ENCODE measurements at places on chromosomes 13 and 19.

DNA sequence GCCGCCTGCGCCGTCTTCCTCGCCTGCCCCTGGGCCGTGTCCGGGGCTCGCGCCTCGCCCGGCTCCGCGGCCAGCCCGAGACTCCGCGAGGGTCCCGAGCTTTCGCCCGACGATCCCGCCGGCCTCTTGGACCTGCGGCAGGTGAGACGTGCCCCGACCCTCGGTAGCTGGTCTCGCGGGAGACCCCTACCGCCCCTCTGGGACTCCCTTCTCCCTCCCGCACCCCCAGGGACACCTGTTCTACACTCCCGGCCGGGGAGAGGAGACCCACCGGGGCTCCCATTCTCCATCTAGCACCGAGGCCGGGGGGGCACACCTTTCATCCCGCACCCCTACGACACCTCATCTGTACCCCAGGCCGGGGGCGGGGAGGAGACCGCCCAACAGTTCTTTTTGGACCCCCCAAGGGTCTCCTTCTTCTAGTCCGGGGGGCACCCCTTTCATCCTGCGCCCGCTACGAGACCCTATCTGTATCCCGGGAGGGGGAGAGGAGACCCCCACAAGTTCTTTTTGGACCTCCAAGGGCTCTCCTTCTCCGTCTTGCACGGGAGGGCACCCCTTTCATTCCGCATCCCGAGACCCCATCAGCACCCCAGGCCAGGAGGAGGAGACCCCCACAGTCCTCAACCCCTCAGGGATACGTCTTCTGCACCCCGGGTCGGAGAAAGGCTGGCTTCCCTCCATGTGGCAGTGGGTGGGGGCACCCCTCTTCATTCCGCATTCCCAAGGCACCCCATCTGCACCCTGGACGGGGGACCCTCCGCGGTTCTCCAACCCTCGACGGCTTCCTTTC lies 533 bp downstream of the TNFSF9 start:
- DNase-seq, result no peak

DNA sequence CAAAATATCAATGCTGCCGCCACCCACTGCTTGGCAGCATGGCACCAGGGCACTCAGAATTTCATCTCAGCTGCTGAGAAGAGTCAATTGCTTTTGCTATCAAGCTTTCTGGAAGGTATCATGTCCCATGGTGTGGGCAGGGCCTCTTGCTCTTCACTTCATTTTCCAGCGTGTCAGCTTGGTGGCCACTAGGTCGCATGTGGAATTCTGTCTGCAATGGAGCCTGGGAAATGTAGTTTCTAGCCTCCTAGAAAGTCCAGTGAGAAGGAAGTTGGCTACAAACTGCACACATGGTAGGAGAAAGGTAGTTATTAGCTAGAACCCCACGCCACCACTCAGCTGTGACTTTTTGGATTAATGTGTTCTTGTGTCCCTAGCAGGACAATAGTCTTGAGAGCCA lies 105.3 kb downstream of the MYO16 start:
- DNase-seq, result no peak

- DNase-seq, result no peak
Observed at GRCh38 chr13:40125336-40125735, 469.9 kb downstream of the COG6 start.

GRCh38 chr13:94764576-94765321 lies 52.4 kb upstream of the SOX21 start:
- no peak for DNase-seq

DNA sequence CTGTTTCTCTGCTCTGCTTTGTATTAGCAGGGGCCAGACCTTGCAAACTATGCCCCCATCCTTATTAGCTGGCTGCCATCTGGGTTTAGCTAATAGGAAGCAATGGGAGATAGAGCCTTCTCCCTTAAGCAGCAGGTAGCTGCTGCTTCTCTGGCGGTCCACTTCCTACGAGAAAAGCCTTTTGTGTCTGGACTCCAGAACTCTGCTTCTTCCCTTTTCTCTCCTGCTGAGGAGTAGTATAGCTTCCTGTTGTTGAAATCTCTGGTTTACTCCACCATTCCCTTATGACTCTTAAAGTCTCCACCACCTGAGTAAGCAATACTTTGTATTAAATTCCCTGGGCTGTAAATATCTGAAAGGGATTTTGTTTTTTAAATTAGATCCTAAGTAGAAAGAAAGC lies 147.1 kb downstream of the DNAJC15 start:
- DNase-seq, result no peak

DNA sequence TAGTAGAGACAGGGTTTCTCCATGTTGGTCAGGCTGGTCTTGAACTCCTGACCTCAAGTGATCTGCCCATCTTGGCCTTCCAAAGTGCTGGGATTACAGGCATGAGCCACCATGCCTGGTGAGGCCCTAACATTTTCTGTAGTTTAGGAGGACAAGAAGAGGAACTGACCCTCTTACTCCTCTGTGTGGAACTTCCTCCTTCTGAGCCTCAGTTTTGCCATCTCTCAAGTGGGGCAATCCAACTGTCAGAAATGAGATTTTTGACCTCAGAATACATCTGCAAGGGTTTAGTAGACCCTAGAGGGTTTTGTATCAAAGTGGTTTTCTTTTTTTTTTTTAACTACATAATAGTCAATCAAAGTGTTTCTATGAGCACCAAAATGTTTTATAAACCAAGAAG lies 2.4 kb downstream of the DKKL1 start:
- DNase-seq, result no peak

DNA sequence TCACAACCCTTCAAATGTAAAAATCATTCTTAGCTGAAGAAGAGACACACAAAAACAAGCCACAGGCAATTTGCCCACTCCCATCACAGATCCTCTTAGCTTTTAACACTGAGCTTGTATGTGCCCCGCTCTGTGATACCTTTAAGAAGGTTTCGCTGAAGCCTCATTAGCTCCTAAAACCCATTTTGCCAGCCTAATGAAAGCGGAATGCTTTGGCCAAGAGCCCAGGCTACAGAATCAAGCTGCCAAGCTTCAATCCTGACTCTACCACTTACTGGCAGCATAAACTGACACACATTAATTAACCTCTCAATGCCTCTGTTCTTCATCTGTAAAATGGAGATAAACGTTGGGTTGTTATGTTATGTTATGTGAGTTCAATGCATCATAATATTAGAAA lies 10.5 kb downstream of the ZNF112 start:
- DNase-seq, result no peak

DNA sequence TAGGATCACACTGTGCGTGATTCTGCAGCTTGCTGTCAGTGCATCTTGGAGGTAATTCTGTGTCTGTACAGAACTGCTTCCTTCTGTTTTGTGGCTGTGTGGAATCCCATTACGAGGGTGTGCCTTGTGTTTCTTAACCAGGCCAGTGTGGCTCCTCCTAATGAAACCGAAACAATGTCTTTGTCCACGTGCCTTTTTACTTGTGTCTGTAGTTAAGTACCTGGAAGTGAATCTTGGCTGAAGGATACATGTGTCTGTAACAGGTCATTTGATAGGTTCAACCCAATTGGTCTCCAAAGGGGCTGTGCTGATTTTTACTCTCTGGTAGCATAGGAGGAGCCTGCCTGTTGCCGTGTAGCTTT lies 13.1 kb downstream of the NOP53 start:
- no peak for DNase-seq

- no peak for DNase-seq
Observed at GRCh38 chr19:54302257-54302656, 10.7 kb downstream of the LILRA5 start.

DNA sequence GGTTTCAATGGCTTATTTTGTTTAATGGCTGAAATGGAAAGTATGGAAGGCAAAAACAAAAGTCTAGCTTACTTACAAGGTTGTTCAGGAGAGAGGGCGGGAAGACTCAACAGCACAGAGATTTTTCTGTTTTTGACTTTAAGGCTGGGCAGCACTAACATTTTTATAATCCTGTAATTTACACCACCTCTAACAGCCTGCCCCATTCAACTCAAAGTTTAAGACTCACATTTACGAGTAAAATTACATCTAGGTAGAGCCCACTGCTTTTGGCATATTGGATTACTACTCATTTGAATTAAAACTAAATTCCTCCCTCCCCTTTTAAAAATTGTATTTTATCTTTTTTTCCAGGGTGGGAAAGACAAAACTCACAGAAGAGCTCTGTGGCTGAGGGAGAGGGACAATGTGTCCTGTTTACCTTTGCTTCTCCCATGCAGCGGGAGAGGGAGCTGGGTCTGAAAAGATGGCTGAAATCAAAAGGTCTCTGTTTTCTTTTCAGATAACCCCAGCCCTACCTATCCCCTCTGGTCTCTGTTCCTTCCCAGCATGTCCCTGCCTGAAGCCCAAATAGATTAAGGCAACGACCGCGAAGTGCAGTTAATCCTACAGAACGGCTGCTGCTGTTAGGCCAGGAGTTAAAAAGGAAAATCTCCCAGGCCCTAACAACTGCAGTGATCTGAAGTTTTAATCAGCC lies 6.6 kb downstream of the EFNB2 start:
- DNase-seq, result no peak

- DNase-seq, result no peak
Observed at GRCh38 chr13:44321961-44322360, 51.7 kb upstream of the SERP2 start.

DNA sequence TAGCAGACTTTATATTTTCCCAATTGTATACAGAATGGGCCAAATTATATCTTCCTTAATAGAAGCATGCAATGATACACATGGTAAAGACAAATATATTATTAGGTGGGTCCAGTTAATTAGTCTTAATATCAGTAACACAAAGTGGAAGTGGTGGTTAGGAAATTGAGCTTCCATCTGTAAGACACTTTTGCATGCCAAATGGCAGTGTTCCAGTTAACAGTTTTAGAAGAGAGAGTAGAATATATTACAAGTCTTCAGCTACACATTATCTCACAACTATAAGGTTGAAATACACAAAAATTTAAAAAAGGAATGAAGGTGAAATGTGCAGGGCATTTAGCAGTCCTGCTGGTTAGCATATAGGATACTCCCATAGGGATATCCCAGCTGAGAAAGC lies 536.5 kb downstream of the PCDH9 start:
- no peak for DNase-seq

GRCh38 chr19:38417544-38418506 lies 8.2 kb downstream of the RASGRP4 start:
- DNase-seq, result peak; percentile 73

DNA sequence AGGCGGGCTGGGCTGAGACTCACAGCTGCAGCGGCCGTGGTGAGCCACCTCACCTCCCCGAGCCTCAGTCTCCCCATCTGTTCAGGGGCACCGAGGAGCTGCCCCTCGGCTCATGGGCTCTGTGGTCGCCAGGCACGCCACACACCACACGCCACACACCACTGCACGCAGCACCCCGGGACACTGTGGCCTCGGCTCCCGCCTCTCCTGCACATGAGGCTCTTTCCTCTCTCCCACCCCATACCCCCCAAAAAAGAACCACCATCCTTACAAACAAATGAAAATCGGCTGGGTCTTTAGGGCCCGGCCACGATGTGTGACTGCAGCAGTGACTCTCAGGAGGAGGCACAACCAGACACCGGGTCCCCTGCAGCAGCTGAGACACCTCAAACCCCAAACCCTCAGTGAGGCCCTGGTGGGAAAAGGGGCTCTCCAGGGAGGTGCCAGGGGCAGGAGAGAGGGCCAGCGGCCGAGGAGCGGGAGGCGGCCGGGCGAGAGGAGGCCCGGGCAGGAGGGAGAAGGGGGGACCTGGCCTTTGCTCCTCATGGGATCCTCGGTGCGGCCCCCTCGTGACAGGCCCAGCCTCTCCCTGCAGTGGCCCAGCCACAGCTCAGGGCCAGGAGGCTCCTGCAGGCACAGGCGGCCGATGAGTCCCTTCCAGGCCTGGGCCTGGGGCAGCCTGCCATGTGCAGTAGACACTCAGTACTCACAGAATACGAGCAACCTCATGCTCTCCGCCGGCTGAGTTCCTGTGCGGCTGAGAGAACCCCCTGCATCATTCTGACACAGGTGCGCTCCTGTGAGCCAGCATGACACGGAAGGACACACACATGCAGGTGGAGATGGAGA lies 66.3 kb downstream of the RASA3 start:
- peak; percentile 16 for DNase-seq

- peak; percentile 87 for DNase-seq
Observed at GRCh38 chr19:46786236-46787039, 2.0 kb downstream of the SLC1A5 start.

GRCh38 chr13:111393221-111393790 lies 72.9 kb downstream of the TEX29 start:
- DNase-seq, result no peak

DNA sequence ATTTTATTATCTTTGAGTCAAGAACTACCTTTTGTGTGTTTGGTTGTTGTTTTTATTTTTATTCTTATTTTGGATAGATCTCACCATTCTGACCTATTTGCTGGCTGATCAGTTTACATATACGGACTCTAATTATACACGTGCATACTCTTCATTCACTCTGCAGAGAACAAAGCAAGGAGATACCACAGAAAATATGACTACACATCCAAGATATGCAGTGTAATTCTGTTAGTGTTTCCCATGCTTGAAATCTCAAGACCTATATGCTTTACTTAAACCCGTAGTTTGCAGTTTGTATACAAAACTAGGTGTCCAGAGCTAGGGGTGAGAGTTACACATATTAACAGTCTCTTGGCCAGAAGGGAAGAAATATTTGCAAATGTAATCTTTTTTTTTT lies 205.5 kb downstream of the DCLK1 start:
- no peak for DNase-seq

GRCh38 chr19:10624585-10624984 lies 768 bp upstream of the SLC44A2 start:
- DNase-seq, result peak; percentile 34

DNA sequence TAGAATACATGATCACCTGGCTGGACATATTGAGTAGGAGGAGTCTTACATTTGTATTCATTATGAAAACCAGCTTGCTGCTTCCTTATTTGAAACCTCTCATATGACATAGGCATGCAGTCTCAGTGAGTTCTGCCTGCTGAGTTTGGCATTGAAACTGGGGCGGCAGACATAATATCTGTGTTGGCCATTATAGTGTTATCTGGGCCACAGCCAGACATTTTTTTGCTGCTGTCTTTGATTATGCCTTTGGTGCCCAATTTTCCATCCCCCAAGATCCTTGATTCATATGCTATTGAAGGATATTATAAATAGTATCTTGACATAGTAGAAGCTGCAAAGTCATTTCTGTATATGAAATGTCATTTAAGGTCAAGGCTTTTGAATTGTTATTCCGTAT lies 15.8 kb downstream of the FREM2 start:
- DNase-seq, result no peak

DNA sequence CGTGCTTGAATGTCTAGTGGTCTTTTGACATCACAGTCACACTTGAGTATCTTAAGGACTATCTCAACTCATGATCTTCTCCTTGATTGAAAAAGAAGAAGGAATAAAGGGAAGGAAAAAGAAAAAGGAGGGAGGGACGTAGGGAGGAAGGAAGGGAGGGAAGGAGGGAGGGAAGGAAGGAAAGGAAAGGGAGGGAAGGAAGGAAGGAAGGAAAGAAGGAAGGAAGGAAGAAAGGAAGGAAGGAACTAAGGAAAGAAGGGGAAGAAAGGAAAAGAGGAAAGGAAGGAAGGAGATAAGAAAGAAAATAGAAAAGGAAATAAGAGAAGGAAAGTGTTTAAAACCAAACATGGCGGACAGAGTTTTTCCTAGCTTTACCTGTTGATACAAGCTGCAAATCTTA lies 64.7 kb downstream of the RNASEH2B start:
- DNase-seq, result no peak

DNA sequence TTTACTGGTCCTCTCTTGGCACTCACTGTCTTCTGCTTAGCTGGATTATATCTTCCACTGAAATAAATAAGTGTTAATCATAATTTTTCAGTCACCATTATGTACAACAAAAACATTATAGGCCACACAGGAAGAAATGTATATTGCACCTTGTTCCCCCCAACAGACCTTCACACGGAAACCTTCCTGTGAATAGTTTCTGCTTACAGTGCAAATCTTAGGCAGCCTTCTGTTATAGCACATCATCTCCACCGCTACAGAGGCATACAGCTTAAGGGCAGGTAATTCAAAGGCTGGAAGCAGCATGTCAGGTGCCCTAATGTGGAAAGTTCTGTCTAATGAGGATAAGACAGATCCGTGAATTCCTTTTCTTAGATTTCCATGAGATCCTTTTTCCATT lies 16.9 kb upstream of the SOHLH2 start:
- no peak for DNase-seq

Measured in CD4-positive, alpha-beta T cell treated with Interleukin-17A for 1 hour (primary cell).